Esophagus squamous epithelium (tissue), 5 donors: ENCODE measurements at places on chromosomes 11 and 22.

GRCh38 chr11:4041731-4042391 is 52.7 kb upstream of the RRM1 start:
- DNase-seq, result no peak

DNA sequence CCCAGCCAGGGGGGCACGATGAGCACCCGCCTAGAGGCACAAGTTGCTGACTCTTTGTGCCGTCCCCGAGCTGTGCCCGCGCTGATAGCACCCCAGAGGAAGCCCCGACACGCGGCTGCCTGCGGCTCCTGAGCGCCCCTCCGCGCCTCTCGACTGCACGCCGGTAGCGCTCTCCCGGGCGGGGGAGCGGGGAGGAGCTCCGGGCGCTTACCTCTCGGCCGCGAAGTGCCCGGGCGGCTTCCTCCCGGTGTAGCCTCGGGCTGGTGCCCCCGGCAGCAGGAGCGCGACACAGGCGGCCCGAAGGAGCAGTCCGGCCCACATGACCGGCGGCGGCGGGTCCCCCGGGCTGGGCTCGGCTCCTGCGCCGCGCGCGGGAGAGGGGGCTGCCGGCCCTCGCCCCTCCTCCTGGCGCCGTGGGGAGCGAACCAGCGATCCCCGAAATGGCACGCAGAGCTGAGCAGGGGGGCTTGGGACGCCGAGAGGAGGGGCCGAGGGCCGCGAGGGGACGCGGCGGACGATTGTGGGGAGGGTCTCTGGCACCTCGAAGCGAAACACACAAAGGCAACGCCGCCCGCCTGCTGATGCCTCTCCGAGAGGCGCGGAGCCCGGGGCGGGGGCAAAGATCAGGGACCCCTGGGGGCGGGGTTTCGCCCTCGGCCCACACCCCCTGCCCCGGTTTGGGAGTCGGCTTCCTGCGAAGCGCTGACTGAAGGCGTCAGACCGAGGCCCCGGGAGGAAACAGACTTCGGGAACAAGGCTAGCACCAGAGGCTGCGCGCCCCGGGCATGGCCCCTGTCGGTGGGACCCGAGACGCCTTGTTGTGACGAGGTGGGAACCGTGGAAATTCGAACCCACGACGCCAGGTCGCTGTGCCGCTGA is at the start of gene VWCE:
TSS of gene VWCE (minus strand) at position 600 of the 879 bp plus-strand sequence. CDS start at position 321, 279 bp downstream.
- DNase-seq, result no peak

GRCh38 chr11:122145715-122146274 is 29.8 kb upstream of the BLID start:
- no peak for DNase-seq

DNA sequence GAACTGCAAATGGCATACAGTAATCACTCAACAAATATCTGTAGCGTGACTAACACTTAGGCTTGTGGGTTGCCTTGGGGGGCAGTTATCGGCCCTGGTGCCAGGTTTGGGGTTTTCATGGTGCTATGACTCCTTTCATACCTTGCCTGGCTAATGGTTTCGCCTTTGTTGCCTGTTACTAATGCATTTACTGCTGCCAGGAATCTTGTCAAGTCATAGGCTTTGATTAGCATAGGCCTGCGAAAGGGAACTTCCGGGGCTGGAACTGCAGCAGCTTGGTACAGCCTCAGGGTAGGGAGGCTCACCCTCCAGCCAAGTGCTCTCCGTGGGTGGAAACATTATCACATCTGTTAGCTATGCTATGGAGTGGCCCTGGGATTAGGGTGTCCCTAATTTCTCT is 13.2 kb downstream of the SLC25A18 start:
- DNase-seq, result no peak

DNA sequence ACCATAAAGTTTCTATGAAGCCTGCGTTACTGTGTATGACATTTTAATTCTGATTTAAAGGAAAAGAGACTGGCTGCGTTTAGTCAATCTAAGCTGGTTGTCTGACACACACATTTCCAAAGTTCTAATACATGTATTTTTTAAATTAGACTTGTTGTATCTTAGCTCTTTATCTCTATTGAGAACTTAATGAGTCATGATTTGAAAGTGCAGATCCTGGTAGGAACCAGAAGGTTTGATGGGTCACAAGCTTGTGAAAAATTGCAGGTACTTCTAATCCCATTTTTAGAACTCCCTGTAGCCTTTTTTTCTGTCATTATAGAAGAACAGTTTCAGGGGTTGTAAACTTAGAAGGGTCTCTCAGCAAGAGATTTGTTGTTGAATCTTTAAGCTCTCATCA is 210.3 kb downstream of the DDX10 start:
- no peak for DNase-seq

DNA sequence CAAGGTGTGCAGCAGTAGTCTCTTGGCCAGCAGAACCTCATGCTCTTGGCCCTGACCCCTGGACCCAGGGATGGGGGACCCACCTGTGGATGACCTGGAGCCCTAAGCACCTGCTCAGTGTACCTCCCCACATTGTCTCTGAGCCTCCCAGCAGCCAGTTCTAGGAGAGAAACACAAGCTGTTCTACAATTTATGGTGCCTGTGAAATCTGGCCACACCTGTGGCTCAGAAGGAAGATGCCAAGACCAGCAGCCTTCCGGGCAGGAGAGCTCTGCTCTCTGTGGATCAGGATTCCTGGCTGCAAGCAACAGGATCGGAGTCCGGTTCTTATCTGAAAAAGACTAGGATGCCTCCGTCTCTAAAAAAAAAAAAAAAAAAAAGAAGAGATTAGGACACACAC is 103.6 kb upstream of the ANO1 start:
- DNase-seq, result no peak

GRCh38 chr22:20940186-20940651 is 23.0 kb downstream of the CRKL start:
- no peak for DNase-seq

DNA sequence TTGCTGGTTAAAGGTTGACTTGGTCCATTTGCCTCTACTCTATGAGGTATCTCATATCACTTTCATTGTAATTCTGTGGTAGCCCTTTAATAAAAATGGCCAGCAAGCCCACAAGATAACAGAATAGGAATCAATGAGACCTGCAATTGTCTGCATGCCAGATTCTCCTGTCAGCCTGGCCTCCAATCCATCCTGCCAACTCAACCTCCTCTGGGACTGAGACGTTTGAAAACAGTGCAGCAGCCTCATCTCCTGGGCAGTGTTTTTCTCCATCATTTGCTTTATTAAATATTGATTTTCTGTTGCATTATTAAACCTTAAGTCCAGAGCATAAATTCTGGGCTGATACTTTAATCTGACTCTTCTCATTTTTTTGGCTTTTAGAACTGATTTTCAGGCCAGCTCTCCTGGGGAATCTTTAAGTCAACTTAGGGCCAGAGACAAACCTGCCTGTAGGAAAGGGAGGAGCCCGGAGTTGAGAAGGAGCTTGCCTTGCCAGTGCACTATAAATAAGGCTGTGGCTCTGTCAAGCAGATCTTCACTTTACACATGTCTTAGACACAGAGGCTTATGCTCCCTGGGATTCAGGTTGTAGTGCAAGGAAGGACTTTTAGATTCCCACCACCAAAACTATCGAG is 798.0 kb downstream of the NTM start:
- no peak for DNase-seq

DNA sequence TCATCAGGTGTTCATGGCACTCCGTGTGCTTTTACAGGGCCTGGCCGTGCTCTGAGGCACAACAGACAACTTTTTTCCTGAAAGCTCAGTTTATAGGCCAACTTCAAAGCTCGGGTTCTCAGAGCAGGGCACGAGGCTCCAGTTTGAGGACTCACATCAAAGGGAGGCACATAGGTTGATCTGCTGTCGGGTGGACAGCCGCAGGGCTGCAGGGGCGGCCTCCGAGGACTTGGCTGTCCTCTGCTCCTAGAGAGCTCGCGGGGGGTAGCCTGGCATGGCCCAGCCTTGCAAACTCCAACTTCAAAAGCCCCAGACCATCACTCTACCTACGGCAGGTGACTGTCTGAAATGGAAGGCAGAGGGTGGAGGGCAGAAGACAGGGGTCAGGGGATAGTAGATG is 31.6 kb downstream of the C11orf58 start:
- DNase-seq, result no peak

- DNase-seq, result no peak
Observed at GRCh38 chr11:127058524-127058923, 58.0 kb upstream of the KIRREL3 start.

DNA sequence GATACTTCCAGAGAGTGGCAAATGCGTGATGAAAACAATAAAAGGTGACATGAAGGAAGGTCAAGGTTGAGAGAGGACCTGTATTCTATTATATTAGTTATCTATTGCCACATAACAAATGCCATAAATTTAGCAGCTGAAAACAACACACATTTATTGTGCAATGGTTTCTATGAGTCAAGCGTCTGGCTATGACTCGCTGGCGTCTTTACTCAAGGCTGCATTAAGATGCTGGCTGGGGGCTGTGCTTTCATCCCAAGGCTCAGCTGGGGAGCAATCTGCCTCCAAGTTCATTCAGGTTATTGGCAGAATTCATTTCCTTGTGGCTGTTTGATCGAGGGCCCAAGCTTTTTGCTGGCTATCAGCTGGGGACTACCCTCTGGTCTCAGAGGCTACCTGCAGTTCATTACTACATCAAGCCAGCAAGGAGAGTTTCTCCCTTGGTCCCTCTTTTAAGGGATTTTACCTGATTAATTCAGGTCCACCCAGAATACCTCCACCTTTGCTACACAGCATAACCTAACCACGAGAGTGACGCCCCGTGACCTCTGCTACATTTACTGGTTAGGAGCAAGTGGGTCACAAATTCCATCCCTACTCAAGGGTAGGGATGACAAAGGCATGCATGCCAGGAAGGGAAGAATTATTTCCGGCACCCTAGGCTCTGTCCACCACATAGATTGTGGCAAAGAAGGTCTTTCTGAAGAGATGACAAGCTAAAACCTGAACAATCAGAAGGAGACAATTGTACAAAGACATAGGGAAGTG is 549.1 kb downstream of the MN1 start:
- no peak for DNase-seq

DNA sequence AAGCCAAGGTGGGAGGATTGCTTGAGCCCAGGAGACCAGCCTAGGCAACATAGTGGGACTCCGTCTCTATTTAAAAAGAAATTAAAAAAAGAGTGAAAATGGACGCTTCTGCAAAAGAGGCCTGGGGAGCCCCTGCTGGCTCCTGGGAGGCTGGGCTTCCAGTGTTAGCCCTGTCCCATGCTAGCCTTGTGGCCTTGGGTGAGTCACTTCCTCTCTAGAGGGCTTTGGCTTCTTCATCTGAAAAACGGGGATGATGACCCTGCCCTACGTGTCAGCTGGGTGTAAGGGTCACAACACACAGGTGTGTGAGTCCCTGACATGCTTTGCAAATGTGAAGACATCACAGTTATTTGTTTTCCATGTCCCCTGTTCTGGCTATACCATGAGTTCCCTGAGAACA is 32.8 kb downstream of the FAM227A start:
- DNase-seq, result no peak
